Caco-2 (cell line): ENCODE measurements at places on chromosomes 7 and 10.
A peak's percentile ranks its signal among the peaks of the same experiment; 100 is the strongest.

- no peak for DNase-seq
These were observed 289.9 kb upstream of the LRGUK start for GRCh38 chr7:133837224-133837623.

- peak; percentile 75 for DNase-seq
These were observed 235.0 kb upstream of the PLPP4 start for GRCh38 chr10:120221873-120222485.

- no peak for DNase-seq
These were observed 49.0 kb downstream of the WNT2 start for GRCh38 chr7:117273814-117274225.

GRCh38 chr7:81339946-81340345 lies 421.1 kb upstream of the SEMA3C start:
- no peak for DNase-seq

GRCh38 chr10:122159141-122159970 lies 111.7 kb upstream of the BTBD16 start:
- DNase-seq = no peak

DNA sequence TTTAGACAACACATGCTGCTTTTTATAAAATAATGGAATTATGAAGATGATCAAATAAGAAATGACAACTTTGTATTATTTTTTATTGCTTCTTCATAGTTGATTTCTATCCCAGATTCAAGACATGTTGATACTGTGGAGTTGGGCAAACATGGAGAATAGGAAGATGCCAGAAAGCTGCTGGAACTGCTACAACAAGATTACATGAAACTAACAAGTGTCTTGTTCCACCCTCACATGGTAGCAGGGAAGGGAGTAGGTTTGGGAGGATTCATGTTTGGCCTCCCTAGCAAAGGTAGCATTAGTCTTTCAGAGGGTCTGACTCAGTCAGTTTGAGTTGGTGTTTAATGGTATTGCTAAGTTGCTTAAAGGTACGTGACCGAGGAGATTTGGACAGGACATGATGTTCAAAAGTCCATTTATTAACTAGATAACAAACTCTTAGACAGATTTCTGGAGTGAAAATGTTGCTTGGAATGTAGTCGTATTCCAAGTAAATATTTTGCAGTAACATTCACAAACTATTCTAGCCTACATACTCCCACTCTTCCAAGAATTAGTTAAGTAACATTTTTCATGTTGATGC lies 33.1 kb downstream of the PRR15 start:
- no peak for DNase-seq

DNA sequence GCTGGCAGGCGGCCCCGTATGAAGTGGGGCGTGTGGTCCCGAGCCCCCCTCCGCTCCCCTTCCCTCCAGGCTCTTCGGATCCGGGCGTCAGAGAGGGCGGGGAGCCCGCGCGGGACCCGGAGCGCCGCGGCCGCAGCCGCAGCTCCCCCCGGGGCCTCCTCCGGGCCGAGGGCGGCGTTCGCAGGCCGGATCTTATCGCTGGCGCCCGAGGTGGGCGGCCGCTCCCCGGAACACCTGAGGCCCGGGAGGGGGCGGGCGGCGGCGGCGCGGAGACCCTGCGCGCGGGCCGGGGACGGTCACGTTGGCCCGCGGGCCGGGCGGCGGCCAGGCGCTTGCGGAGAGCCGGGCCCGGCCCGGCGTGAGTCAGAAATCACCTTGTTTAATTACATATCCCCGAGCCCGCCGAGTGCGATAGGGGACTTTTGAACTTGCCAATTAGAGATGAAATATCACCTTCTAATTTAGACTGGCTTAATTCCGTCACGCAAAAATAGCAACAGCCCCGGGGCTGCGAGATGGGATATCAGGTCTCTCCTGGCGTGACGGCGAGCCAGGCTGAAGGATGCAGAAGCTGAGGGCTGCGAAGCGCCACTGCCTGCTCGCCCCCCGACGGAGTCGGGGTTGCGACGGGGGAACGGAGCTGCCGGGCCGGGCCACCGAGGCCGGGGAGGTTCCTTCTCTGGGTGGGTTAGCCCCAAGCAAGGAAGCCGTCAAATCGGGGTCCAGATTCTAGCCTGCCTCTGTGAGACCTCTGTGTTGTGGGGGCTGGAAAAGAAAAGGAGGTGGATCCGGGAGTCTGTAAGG lies 43.4 kb downstream of the LDB3 start:
- peak; percentile 53 for DNase-seq

DNA sequence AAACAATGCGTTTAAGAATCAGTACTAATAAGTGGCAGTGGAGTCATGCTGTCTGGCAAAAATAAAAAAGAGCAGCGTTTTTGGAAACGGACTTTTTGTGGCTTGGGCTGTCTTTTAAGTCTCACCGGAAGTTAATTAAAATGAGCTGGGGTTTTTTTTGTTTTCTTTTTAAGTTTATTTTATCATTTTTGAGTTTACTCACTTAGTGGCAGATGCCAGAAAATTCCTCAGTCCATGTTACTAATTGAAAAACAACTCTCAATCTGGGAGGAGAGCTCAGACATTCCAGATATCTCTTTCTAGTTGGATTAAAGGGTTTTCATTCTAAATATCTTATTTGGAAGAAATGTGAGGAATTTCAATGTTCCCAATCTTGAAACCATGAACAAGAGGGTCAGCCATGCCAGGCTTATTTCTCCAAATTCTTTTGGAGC lies 133.8 kb upstream of the AGR3 start:
- DNase-seq = no peak

GRCh38 chr10:98433371-98433770 lies 13.4 kb downstream of the HPS1 start:
- no peak for DNase-seq

DNA sequence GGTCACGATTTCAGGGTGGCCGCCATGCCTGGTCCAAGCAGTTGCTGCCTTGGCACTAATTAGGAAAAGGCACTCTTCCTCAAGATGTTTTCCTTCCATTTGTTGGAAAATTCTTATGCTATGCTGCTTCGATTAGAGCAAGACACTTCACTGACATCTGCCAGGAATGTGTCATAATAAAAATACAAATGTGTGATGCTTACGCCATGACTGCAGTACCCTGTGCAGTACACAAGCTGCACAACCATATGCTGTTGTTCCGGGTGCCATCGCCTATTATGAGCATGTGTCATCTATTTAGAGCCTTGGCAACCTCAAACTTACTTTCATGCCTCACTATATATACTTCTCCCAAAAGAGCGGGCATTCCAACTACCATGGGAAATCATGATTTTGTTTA lies 14.9 kb upstream of the MPP7 start:
- no peak for DNase-seq

DNA sequence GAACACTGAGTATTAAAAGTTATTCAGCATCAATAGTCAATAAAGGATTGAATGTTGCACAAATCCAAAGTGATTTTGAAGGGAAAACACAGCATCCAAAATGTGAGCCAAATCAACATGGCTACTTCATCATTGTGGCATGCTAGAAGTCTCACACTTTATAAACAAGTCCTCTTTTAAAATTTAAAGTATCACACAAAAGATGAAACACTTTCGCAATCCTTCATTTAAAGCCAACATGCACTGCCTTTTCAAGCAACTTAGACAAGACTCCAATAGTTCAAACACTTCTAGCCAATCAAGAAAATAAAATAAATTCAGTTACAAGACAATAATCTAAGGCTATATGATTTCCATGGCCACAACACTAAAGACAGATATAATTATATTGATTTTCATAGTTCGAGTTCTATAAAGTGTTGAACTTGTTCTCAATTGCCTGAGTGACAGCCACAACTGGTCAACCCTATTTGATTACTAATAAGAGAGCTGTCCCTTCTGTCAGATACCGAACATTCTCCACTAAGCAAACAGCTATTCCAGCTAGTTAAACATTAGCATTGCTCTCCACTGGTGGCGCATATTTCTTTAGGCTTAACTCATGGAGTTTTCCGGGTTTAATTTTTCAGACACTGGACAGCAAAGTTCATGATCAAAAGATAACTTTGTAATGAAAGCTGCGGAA lies 8.3 kb downstream of the EBF3 start:
- DNase-seq = peak; percentile 54

GRCh38 chr10:132231656-132232022 lies 44.9 kb downstream of the DPYSL4 start:
- DNase-seq = no peak

- DNase-seq = no peak
These were observed 410.4 kb upstream of the NPVF start for GRCh38 chr7:25638590-25639244.

GRCh38 chr10:44716470-44717015 lies 194.6 kb upstream of the TMEM72 start:
- no peak for DNase-seq

DNA sequence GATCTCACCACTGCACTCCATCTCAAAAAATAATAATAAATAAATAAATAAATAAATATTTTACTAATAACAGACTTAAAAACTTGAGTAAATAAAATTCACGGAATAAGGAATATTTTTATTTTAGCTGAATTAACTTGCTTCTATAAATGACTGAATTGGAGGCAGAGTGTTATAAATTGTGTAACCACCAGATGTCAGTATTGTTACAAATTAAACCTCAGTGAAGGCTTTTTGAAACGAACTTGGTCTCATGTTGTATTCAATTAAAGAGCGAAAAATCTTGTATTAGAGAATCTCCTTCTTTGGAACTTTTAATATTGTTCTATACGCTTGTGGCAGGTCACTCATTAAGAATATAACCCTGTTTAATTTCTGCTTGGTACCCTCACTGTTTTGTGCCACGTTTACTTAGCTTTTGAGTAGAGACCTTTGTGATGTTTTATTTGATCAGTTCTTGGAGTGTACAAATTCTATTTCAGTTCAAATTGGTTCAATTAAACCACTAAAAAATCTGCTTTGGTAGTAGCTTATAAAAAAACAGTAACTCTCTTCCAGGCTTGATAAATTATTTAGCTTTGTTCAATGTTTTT lies 45.6 kb upstream of the SCIN start:
- DNase-seq = peak; percentile 23
